Cardiac septum (tissue), 1 donor: ENCODE measurements at places on chromosomes 3 and 15. TPM values are rescaled to one million over a fixed set of nuclear protein-coding genes. Genes with fewer than 3 reads are reported as not detected.

DNA sequence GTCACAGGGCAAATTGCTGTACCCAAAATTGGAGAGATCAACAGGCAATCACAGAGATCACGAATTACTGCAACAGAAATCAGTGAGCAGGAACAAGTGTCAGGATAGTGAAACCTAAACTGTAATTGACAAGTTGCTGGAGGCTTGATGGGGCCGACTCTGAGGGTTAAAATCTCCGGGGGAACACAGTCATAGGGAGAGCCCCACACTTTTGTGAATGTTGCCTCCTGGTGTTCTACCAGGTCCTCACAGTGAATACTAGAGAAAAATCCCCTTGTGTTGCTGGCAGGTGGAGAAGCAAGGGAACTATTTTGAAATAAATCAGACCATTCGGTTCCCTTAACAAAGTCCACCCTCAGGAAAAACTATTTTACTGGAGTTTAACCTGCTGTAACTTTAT, 697.5 kb upstream of the CBLB start:
- DNase-seq: no peak

- no peak for DNase-seq
Observed at GRCh38 chr3:144770915-144771351, 799.3 kb downstream of the DIPK2A start.

GRCh38 chr15:40940296-40940801, 11.2 kb downstream of the DLL4 start:
- DNase-seq: no peak

The GPD1L gene
- total RNA-seq: 161 TPM

GRCh38 chr3:16800361-16800760, 84.4 kb upstream of the PLCL2 start:
- no peak for DNase-seq

- no peak for DNase-seq
Observed at GRCh38 chr3:40162616-40163015, 146.9 kb upstream of the EIF1B start.

The FGF12 gene
- 45.1 TPM for total RNA-seq

GRCh38 chr3:67916353-67916752, 261.9 kb upstream of the SUCLG2 start:
- DNase-seq: no peak

The RTP4 gene
- total RNA-seq: 0.94 TPM

GRCh38 chr3:180612364-180612763, 10.4 kb downstream of the TTC14 start:
- DNase-seq: no peak

The ARL13B gene
- total RNA-seq: 9.2 TPM

GRCh38 chr3:179184826-179185225, 36.7 kb downstream of the PIK3CA start:
- no peak for DNase-seq

The CHRNA7 gene
- 1.1 TPM for total RNA-seq

The ZMYND10 gene
- 0.35 TPM for total RNA-seq

The MYD88 gene
- 8.5 TPM for total RNA-seq

GRCh38 chr3:78872195-78872594, 895.6 kb downstream of the ROBO1 start:
- DNase-seq: no peak

The LCTL gene
- not detected for total RNA-seq
